ENCODE measurements at places on chromosomes 7 and 10. TPM values are rescaled to one million over a fixed set of nuclear protein-coding genes. Genes with fewer than 3 reads are reported as not detected.

DNA sequence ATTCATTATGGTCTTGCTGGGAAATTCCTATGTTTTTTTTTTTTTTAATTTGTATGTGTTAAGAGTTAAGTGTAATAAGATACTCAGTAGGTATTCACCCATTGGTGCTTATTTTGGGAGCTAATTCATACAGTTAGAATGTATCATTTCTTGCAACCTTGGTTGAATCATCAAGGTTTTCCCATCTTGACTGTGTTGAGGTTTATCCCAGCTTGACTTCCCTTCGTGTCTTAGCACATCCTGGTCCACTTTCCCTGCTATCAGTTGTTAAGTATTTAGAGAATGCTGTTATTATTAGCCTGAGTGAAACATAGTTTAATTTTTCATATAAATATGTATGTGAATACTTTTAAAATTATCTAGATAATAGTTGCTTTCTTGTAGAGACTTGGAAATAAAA is 20.8 kb downstream of the RALA start:
- H3K27ac ChIP-seq: no peak overlapping the region
- H3K27me3 ChIP-seq: no peaks in the 10 kb centered on the region
- H3K4me1 ChIP-seq: peaks cover 8% of the 10 kb centered on the region
- no peaks in the 10 kb centered on the region for H3K36me3 ChIP-seq
- DNase-seq: no peak
- no peak overlapping the region for H3K4me3 ChIP-seq

GRCh38 chr7:21160401-21160800 is 267.5 kb upstream of the SP4 start:
- DNase-seq: no peak
- no peaks in the 10 kb centered on the region for H3K4me1 ChIP-seq
- no peak overlapping the region for H3K27ac ChIP-seq
- H3K4me3 ChIP-seq: no peak overlapping the region
- H3K36me3 ChIP-seq: no peaks in the 10 kb centered on the region
- H3K27me3 ChIP-seq: no peaks in the 10 kb centered on the region

DNA sequence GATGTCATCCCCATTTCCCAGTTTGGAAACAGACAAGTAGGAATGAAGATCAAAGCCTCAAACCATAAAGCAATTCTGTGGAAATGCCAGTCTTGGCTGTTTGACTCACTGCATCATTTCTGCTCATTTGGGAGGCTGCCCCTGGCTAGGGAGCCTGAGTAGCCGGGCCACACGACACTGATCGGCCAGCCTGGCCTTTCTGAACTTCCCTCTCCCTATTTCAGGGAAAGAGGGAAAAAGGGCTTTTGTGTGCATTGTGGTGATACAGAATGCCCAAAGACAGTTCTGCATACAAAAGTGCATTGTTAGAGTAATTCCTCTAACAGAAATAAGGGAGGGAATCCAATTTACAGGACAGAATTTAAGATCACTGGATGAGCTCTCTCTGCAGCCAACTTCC is 41.7 kb upstream of the OPALIN start:
- no peaks in the 10 kb centered on the region for H3K27me3 ChIP-seq
- H3K36me3 ChIP-seq: no peaks in the 10 kb centered on the region
- no peak overlapping the region for H3K27ac ChIP-seq
- no peak for DNase-seq
- no peak overlapping the region for H3K4me3 ChIP-seq
- no peaks in the 10 kb centered on the region for H3K4me1 ChIP-seq

Gene VAX1
- total RNA-seq: not detected

Gene IKZF5
- 18.2 TPM for total RNA-seq

DNA sequence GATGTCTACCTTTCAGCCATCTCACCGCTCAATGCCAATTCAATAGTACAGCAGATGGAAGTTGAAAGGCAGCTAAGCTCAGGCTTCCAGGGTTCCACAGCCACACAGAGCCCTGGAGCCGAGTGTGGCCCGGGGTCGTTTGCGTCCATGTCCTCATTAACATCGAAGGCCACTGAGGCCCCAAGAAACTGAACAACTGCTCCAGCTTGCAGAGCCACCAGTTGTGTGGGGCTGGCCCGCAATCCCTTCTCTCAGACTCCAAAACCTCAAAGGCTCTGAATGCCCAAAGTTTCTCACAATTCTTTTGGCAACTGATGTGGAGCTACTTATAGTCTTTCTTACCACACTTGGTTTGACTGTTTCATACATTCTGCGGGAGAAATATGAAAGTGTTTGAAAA is 31.1 kb downstream of the NOD1 start:
- no peak overlapping the region for H3K27ac ChIP-seq
- no peak for DNase-seq
- H3K4me1 ChIP-seq: no peaks in the 10 kb centered on the region

Gene ZNF425
- 2.9 TPM for total RNA-seq

GRCh38 chr7:36677769-36678437 is 46.4 kb downstream of the AOAH start:
- no peaks in the 10 kb centered on the region for H3K27me3 ChIP-seq
- DNase-seq: no peak
- H3K36me3 ChIP-seq: no peaks in the 10 kb centered on the region

- H3K27ac ChIP-seq: no peak overlapping the region
- H3K36me3 ChIP-seq: no peaks in the 10 kb centered on the region
- no peaks in the 10 kb centered on the region for H3K27me3 ChIP-seq
These were observed 55.7 kb upstream of the CDK14 start for GRCh38 chr7:90540406-90540805.

Gene C10orf71
- total RNA-seq: not detected

GRCh38 chr10:76558996-76559891 is 1078.4 kb downstream of the KCNMA1 start:
- no peak for DNase-seq
- H3K4me3 ChIP-seq: no peak overlapping the region
- peaks cover 11% of the 10 kb centered on the region for H3K4me1 ChIP-seq
- H3K27me3 ChIP-seq: no peaks in the 10 kb centered on the region

Gene INHBA
- 18.0 TPM for total RNA-seq

DNA sequence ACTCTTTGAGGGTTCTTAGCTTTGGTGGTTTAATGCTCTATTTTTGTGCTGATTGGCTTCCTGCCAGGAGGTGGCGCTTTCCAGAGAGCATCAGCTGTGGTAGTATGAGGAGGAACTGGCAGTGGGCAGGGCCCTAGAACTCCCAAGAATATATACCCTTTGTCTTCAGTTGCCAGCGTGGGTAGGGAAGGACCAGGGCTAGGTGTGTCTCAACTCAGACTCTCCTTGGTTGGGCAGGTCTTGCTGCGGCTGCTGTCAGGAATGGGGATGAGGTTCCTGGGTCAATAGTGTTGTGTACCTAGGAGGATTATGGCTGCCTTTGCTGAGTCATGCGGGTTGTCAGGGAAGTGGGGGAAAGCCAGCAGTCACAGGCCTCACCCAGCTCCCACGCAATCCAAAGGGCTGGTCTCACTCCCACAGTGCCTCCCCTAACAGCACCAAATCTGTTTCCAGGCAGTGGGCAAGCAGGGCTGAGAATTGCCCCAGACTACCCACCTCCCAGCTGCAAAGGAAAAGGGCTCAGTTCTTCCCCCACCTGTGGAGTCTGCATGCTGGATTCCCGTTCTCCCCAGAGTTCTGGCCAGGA is 191.5 kb downstream of the PHTF2 start:
- H3K4me1 ChIP-seq: no peaks in the 10 kb centered on the region
- H3K36me3 ChIP-seq: no peaks in the 10 kb centered on the region
- no peak for DNase-seq
- H3K4me3 ChIP-seq: no peak overlapping the region
- H3K27me3 ChIP-seq: no peaks in the 10 kb centered on the region

DNA sequence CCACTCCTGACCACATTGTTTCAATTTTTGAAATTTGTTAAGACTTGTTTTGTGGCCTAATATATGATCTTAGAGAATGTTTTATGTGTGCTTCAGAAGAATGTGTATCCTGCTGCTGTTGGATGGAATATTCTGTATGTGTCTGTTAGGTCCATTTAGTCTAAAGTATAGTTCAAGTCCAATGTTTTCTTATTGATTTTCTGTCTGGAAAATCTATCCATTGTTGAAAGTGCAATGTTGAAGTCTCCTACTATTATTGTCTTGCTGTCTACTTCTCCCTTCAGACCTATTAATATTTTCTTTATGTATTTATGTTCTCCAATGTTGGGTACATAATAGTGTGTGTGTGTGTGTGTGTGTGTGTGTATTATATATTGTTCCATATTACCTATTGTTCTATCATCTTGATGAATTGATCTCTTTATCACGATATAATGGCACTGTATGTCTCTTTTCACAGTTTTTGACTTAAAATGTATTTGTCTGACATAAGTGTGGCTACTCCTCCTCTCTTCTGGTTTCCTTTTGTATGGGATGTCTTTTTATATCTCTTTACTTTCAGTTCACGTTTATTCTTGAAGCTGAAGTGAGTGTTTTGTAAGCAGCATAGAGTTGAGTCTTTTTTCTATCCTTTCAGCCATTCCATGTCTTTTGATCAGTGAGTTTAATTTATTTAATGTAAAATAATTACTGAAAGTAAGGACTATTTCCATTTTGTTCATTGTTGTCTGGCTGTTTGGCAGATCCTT is 61.3 kb downstream of the AKR1D1 start:
- H3K27ac ChIP-seq: no peak overlapping the region
- no peaks in the 10 kb centered on the region for H3K4me1 ChIP-seq
- no peak for DNase-seq
- H3K36me3 ChIP-seq: no peaks in the 10 kb centered on the region

DNA sequence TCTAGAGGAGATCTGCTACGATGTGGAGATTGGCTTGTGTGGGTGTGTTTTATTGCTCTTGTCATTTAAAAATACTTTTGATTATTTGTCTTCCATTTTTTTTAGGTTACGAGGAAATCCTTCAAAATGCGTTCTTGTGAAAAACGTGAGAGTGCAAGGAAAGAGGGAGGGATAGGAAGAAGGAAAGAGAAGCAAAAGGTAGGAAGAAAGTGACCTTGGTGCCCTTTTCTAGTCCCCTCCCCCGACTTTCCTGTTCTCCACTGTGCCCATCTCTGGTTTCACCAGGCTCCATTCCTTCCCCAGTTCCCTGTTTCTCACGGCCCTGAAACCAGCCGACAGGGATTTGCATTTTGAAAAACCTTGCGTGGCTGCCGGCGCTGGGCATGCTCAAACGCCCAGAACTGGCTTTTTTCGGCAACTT is 506 bp upstream of the GNAI1 start:
- peak overlapping the region; percentile 91 for H3K4me3 ChIP-seq
- H3K36me3 ChIP-seq: no peaks in the 10 kb centered on the region
- H3K27me3 ChIP-seq: no peaks in the 10 kb centered on the region
- no peak for DNase-seq

Gene CTAGE4
- 1.2 TPM for total RNA-seq

Gene CTNNA3
- total RNA-seq: 8.7 TPM

DNA sequence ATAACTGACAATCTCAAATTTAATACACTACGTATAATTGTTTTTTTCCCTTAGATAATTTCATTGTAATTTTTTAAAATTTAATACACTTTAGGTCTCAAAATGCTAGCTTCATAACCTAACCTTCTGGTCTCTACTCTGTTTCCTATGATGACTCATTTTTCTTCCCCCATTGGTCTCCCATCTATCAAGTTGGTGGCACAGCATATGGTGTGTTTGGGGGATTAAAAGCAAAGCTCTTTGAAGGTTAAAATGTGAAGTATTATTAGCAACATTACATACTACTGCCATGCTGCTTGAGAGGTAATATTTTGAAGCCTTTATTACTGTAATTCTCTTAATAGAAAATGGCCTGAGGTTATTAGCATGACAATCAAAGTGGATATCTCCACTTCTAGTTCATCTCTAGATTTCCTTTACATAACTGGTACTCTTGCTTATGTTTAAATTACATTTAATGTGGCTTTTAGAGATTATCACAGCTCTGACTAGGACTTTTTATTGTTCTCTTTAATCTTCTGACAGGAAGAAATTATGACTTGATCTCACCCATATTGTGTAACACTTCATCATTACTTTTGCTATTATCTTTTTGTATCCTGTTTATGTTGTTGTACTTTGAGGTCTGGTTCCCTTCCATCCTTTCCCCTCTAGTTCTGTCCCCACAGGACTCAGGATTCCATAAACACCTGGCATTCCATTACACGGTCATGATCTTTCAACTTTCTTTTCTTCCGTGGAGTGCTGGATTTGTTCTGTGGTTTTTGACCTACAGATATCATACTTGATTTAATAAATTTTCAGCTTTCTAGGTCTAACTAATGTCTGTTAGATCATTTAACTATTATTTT is 185.1 kb downstream of the SEMA3D start:
- no peak for DNase-seq
- H3K4me1 ChIP-seq: no peaks in the 10 kb centered on the region
- H3K4me3 ChIP-seq: no peak overlapping the region
- no peaks in the 10 kb centered on the region for H3K27me3 ChIP-seq
- no peaks in the 10 kb centered on the region for H3K36me3 ChIP-seq
- H3K27ac ChIP-seq: no peak overlapping the region

DNA sequence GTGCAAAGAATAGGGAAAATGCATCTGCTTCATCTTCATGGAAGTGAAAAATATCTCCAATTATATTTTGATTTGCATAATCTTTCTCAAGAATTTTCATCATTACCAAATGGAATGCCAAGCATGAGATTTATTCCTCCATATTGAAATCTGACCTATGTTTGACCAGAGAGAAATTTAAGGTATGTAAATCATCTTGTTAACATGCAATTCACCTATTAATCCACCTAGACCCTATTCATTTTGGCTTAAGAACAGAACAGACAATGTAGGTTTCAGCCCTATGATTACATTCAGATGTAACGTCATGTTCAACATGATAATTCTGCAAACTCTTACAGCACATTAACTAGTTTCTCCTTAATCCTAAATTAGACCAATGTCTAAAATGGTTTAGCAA is 30.8 kb upstream of the TMEM140 start:
- no peak overlapping the region for H3K27ac ChIP-seq
- DNase-seq: no peak
- H3K36me3 ChIP-seq: no peaks in the 10 kb centered on the region

DNA sequence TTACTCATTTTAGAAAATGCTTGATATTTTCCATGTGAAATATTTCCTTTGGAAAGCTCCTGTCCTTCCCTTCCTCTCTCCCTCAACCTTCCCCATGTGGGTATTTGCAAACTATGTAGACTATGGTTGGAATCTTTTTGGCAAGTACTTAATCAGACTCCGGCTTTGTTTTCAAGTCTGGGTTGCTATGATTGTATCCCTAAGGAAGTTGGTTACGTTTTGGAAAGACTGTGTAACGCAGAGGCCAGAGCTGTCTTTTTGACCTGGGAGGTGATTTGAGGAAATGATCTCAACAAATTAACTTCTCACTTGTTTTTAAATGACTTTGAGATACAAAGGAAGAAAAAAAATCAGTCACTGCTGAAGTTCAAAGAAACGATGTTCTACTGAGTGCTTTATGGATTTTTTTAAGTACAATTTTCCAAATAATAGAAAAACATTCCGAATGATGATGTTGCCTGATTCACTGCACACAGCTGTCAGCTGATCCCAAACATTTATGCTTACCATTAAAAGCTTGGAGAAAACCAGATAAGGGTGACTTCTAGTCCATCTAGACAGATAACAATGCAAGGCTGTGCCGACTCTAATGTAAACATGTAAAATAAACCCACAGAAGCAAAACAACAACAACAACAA is 145.5 kb upstream of the CELF2 start:
- no peak for DNase-seq
- no peaks in the 10 kb centered on the region for H3K36me3 ChIP-seq
- no peak overlapping the region for H3K4me3 ChIP-seq
- no peak overlapping the region for H3K27ac ChIP-seq
- H3K27me3 ChIP-seq: no peaks in the 10 kb centered on the region
- peaks cover 4% of the 10 kb centered on the region for H3K4me1 ChIP-seq

Gene CDH23
- total RNA-seq: 19.8 TPM

Gene SPAM1
- not detected for total RNA-seq

Gene AZGP1
- 0.82 TPM for total RNA-seq

Gene CHST15
- total RNA-seq: 67.1 TPM
